LoVo (cell line): ENCODE measurements at places on chromosomes 7 and 10.

DNA sequence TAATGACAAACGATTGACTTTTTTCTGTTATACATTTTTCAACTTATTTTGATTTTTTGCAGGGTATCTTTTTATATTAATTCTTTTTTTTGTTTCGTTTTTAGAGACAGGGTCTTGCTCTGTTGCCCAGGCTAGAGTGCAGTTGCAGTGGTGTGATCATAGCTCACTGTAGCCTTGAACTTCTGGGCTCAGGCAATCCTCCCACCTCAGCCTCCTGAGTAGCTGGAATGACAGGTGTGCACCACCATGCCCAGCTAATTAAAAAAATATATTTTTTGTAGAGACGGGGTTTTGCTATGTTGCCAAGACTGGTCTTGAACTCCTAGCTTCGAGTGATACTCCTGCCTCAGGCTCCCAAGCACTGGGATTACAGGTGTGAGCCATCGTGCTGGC lies 601.3 kb downstream of the PARD3 start:
- no peak for DNase-seq

DNA sequence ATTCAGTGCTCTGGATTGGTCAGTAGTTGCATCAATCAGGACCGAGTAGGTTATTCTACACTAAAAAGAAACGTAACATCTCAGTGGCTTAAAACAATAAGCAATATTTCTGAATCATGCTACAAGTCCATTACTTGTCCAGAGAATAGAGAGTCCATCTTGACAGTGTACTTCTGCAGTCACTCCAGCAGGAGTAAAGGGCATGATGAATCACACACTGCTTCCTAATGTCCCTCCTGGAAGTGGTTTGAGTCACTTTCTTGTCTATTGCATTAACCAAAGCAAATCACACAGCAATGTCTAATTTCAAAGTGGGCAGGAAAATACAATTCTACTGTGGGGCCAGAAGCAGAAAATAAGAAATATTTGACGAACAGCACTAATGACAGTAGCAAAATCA lies 124.8 kb downstream of the TSPAN12 start:
- DNase-seq = no peak

GRCh38 chr7:51927738-51928137 lies 611.1 kb upstream of the COBL start:
- DNase-seq = no peak

DNA sequence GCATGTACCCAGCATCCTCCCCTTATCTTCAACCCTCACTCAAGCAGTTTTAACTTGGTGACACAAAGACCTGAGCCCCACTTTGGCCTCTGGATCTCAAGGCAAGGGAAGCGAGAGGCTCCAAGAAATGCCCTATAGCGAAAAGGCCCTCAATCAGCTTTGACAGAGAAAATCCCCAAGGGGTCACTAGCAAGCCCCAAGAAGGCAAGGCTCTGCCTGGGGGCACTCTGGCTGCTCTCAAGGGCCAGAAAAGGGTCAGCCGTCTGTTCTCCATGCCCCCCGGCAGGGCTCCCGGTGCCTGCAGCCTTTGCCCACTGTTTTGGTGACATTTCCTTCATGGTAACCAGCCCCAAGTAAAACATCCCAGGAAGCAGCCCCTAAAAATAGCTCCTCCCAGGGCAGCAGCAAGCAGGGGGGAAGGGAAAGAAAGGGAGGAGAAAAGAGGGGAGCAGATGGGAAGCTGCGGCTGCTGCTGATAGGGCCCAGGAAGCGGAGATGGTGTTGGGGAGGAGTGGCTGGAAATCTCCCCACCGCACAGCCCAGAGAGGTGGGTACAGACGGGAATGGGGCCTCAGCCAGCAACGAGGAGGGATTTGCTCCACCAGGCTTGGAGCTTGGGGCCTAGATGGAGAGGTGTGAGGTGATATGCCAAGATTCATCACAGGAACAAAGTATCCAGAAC lies 7.1 kb downstream of the CAMK2G start:
- no peak for DNase-seq

DNA sequence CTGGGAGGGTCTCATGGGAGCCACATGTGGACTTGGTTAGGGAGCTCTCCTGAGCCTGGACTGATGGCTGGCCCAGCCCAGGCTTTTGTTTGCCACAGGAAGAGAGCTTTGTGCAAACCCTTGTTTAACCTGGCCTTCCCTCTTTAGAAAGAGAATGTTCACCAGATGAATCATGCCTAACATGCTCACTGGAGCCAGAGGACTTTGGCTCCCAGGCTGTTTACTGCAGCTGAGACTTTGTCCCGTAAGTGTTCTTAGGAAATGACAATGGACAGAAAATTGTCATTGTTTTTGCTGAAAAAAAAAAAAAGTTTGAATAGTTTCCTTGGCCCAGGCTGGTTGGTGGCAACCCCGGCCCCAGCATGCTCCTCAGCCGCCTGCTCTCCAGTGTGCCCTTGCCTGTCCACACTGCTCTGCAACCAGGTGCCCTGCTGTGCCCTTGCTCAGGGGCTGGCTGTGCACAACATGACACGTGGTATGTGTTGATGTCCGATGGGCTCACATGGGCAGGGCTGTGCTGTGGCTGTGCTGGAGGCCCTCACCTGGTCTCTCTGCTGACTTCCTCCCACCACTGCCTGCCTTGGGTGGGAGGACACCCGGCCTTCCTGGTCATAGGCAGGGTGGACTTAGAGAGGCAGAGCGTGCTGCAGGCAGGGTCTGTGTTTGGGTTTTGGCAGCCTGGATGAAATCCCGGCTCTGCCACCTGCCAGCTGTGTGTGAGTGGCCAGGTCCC lies 215.3 kb upstream of the ZNF32 start:
- peak; percentile 62 for DNase-seq

GRCh38 chr10:29959586-29959985 lies 99.8 kb downstream of the JCAD start:
- no peak for DNase-seq

DNA sequence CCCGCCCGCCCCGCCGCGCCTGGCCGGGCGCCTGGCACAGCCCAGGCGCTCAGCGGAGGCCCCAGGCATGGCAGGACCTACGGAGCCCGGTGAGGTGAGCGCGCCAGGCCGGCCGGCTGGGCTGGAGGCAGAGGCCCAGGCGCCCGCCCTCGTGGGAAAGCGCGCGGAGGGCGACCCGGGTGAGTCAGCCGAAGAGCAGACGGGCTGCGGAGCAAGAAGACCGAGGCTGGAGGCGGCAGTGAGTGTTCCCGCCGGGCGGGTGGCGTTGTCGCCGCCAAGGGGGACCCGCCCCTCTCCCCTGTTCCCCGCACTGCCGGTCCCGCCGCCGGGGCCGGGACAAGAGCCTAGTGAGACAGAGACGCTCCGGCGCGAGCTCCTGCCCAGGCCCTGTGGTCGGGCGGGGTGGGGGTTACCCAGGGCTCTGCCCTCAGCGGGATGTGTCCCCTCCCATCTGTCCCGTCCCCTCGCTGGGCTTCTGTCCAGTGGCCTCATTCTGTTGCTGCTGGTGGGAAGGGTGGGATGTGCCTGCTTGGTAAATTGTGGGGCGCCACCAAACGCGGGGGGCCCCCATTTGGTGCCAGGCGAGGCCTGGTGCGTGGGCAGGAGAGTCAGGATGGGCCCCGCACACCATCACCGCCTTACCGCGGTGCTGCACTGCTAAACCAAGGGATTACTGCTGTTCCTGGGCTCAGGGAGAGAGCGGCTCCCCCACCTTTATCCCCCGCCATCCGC lies 17.0 kb upstream of the NODAL start:
- no peak for DNase-seq

GRCh38 chr10:17649836-17650235 lies 5.9 kb downstream of the STAM start:
- DNase-seq = no peak

GRCh38 chr7:31440511-31440910 lies 73.4 kb upstream of the ITPRID1 start:
- DNase-seq = no peak

DNA sequence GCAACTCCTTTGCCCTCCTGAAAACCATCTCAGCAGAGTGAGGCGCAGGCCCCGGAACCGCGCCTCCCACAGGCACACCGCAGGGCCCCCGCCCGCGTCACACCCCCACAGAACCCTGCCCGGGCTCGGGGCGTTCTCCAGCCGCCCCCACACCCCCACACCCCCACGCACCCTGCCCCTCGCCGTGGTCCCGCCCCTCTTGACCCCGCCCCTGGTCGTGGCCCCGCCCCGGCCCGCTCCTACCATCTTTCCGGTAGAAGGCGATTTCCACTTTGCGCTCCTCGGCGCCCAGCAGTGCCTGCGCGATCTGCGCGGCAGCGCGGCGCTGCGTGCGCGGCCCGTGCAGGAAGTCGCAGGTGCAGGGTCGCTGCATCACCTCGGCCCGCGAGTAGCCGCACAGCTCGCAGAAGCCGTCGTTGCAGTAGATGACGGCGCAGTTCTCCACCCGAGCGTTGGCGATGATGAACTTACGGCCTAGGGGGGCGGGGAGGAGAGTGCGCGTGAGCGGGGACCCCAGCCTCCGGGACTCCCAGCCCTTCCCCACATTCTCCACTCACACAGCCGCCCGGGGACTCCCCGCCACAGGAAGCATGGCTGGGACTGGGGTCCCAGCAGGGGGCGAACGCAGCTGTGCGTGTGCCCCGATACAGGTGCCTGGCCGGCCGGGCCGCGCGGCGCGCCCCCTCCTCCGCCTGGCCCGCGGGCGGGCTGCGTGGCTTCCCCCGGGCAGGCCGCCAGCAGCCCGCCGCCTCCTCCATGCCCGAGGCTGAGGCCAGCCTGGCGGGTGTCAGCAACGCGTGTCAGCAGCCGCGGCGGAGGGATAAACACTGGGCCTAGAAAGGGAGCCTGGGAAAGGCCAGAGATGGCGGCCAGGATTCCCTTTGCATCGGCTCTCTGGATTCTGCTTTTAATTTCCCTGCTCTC lies 3.4 kb downstream of the KCNH2 start:
- peak; percentile 69 for DNase-seq
